ENCODE measurements at places on chromosomes 13 and 19. TPM values are rescaled to one million over a fixed set of nuclear protein-coding genes. Genes with fewer than 3 reads are reported as not detected.

Gene SIGLEC12
- not detected for total RNA-seq

Gene SETDB2
- total RNA-seq, result 11.5 TPM

Gene ZNF784
- 11.2 TPM for total RNA-seq

Gene PKN1
- 171 TPM for total RNA-seq

Gene SBK2
- not detected for total RNA-seq

Gene BRSK1
- total RNA-seq, result 2.6 TPM

Measured in CD4-positive, alpha-beta T cell (primary cell).